ENCODE measurements at places on chromosomes 7 and 10.

GRCh38 chr7:96993094-96993865, 12.1 kb upstream of the DLX6 start:
- peaks cover 3% of the 10 kb centered on the region for H3K36me3 ChIP-seq
- no peak overlapping the region for H3K27ac ChIP-seq
- DNase-seq = no peak

DNA sequence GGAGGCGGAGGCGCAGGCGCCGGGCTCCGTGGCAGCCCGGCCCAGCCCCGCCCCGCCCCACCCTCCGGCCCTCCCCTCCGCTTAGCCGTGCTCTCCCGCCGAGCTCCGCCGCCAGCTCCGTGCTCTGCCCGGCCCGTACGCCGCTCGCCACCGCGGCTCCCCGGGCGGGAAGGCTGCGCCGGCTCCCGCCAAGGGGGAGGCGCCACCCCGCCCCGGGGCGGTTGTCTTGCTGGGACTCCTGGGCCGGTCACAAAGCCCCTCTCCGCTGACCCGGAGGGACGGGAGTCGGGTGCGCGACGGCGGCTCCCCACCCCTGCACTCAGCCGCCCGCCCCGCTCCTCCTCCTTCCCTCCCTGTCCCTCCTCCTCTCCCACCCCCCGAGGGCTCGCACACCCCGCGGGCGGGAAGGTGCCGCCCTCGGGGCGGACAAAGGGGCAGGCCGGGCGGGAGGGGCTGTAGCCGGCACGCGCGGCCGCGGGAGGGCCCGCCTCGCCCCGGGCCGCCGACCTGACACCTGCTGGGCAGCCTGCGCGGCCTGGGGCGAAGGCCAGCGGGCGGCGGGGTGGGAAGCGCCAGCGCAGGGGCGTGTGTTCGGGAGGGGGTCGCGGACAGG, 11.5 kb upstream of the SP8 start:
- peak overlapping the region; percentile 38 for H3K4me3 ChIP-seq
- peaks cover 61% of the 10 kb centered on the region for H3K27me3 ChIP-seq
- H3K4me1 ChIP-seq = peaks cover 15% of the 10 kb centered on the region
- DNase-seq = peak; percentile 13
- no peak overlapping the region for H3K27ac ChIP-seq

- peaks cover 8% of the 10 kb centered on the region for H3K27me3 ChIP-seq
- no peak overlapping the region for H3K27ac ChIP-seq
- peaks cover 2% of the 10 kb centered on the region for H3K36me3 ChIP-seq
- peaks cover 6% of the 10 kb centered on the region for H3K4me1 ChIP-seq
- H3K4me3 ChIP-seq = no peak overlapping the region
Measured at GRCh38 chr10:17476073-17476472, 21.7 kb upstream of the ST8SIA6 start.

DNA sequence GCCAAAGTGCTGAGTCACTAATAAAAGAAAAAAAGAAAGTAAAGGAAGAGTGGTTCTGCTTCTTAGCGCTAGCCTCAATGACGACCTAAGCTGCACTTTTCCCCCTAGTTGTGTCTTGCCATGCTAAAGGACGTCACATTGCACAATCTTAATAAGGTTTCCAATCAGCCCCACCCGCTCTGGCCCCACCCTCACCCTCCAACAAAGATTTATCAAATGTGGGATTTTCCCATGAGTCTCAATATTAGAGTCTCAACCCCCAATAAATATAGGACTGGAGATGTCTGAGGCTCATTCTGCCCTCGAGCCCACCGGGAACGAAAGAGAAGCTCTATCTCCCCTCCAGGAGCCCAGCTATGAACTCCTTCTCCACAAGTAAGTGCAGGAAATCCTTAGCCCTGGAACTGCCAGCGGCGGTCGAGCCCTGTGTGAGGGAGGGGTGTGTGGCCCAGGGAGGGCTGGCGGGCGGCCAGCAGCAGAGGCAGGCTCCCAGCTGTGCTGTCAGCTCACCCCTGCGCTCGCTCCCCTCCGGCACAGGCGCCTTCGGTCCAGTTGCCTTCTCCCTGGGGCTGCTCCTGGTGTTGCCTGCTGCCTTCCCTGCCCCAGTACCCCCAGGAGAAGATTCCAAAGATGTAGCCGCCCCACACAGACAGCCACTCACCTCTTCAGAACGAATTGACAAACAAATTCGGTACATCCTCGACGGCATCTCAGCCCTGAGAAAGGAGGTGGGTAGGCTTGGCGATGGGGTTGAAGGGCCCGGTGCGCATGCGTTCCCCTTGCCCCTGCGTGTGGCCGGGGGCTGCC, at the start of gene IL6:
IL6 (plus strand) TSS at position 294 of the 807 bp plus-strand sequence; CDS start at position 357, 63 bp downstream.
- no peaks in the 10 kb centered on the region for H3K36me3 ChIP-seq
- H3K4me3 ChIP-seq = peak within 1 kb of the TSS; percentile 70
- peak; percentile 47 for DNase-seq
- H3K27me3 ChIP-seq = peaks cover 24% of the 10 kb centered on the region

Measured in activated naive CD4-positive, alpha-beta T cell treated with anti-CD3 and anti-CD28 coated beads for 36 hours (primary cell).